ENCODE measurements at places on chromosomes 1 and 21.

- DNase-seq = peak; percentile 70
Observed at GRCh38 chr21:35428489-35428888, 379.4 kb upstream of the RUNX1 start.

GRCh38 chr1:224014330-224014649 lies 99.6 kb upstream of the FBXO28 start:
- DNase-seq = no peak

DNA sequence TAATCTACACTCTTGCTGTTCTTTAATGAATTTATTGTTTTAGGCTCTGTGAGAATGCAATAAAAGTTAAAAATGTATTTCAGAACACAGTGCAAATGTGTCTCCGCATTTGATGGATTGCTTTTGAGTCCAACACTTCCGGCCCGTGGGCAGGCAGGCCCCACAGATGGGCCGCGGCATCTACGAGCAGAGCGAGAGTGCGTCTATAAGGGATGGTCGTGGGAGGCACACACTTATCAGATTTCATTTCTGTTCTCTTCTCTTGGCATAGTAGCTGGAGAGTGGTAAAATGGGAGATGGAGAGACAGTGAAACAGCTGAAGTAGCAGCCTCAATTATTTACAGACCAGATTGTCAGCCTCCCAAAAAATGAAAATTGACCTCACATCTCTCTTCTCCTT lies 134.2 kb downstream of the NAV1 start:
- no peak for DNase-seq

- DNase-seq = no peak
Observed at GRCh38 chr1:43879996-43880395, 53.6 kb upstream of the ARTN start.

DNA sequence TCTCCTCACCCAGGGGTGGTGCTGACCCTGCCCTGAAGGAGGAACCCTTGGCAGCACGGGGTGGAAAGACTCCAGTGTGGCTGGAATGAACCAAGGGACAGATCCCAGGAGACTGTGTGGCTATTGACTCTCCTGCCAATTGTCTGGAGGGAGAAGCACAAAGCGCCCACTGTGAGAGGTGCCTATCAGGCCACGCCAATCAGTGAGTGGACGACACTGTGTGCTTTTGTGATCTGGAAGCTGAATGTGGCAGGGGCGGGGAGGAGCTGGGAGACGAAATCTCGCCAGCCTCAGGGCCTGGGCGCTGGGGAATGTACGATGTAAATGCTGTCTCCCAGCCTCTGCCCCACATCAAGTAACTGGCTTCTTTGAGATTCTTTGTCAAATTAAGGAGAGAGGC lies 167.1 kb downstream of the ZBTB18 start:
- no peak for DNase-seq

DNA sequence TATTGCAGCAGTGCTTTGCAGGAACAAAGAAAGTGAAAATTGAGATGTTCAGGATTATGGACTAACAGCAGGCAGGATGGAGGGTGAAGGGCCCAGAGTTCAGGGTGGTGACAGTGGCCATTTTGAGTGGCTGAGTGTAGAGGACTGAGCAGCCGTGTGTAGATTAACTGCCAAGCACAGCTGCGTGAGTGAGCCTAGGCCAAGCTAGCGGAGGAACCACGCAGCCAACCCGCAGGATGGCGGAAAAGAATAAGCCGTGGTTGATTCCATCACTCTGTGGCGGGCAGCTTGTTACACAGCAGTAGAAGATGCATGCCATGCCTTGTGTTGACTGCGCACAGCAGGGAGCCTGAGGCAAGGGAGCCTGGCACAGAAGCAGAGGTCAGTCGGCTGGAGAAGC lies 102.5 kb upstream of the KIF26B start:
- DNase-seq = no peak

- DNase-seq = no peak
Observed at GRCh38 chr1:119779869-119780356, 11.2 kb upstream of the HMGCS2 start.

DNA sequence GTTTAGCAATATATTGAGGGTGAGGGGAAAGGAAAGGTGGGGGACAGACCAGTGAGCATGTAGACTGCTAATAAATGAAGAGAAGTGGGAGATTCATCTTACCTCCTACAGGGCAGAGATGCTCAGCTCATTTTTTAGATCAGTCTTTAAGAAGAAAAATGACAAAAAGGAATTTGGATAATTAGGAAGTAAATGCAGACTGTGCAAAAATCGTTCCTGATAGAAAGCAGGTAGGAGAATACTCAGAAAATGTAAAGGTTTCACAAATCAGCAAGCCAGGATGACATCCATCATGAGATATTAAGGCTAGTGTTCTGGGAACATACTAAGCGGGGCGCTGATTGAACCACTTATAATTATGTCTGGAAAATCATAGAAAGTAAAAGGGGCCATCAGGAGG lies 106.3 kb downstream of the RNF220 start:
- no peak for DNase-seq

GRCh38 chr1:93661829-93662474 lies 19.7 kb downstream of the BCAR3 start:
- no peak for DNase-seq

DNA sequence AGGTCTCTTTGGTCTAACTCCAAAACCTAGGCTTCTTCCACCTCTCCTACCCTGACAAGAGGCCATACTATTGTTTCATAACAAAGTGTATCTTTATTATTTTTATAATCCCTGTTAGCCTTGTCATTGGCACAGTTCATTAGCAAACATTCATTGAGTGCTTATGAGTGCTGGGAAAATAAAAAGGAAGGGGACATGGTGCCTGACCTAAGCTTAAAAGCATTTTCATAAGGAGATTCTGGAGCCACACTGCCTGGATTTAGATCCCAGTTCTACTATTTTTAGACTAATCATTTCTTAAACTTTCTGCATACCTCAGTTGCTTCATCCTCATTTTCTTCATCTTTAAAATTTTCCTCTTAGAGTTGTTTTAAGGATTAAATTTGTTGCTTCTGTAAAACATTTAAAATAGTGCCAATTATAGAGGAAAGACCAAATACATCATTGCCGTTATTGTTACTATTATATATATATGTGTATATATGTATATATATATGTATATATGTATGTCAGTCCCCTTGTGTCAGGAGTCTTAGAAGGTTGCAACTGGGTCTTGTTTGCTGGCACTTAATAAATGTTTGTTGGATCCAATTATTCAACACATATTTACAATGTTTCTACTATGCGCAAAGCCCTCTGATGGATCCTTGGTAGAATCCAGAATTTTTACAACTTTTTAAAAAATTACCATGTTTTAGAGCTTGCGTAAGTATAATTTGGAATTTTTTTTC lies 250.9 kb upstream of the SGIP1 start:
- no peak for DNase-seq

DNA sequence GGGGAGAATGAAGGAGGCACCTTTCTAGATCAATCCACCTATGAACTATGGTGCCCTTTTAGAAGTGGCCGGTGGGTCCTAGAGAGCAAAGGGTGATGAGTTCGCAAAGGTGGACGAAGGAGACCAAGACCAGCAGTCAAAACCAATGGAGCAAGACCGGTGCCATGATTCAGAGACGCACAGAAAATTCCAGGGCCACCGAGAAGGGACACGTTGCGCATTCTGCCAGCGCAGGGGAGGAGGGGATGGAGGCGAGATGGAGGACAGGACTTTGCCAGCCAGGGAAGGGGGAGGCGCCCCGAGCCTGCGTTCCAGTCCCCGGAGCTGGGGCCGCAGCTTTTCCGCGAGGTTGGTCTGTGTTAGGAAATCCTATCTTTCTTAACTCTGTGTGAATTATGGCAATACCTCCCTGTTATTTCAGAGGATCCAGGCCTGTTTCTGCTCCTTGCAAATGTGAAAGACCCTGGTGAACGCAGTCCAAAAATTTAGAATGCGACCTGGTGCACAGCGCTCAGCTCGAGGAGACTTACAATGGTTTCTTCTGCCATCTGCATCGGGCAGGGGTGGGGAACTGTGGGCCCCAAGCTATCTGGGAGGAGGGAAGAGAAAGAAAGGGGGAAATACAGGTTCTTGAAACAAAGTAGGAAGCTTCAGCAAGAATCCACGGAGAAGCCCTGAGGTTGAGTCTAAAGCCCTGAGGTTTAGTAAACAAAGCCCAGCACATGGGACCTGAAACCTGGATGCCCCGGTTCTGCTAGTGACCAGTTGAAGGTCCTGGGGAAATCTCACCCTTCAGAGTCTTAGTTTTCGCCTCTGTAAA lies 129.4 kb downstream of the MRPS6 start:
- peak; percentile 57 for DNase-seq

- no peak for DNase-seq
Observed at GRCh38 chr1:86861424-86861823, 52.5 kb downstream of the SELENOF start.

DNA sequence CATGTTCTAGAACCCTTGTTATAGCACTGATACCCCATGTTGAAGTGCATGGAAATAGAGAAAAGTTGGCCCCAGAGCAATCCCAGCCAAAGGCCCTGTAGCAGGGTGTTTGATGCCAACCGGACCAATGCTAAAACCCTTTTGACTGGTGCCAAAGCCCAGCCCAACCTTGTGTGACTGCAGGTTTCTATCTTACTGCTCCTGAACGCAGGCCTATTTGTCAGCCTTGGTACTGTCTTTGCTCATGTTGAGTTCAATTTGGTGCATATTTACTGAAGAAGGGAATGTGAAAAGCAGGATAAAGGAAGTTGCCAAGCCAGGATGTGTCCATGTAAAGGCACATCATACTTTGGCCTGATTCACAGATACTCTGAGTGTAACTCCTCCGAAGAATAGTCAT lies 51.7 kb upstream of the NFASC start:
- no peak for DNase-seq

DNA sequence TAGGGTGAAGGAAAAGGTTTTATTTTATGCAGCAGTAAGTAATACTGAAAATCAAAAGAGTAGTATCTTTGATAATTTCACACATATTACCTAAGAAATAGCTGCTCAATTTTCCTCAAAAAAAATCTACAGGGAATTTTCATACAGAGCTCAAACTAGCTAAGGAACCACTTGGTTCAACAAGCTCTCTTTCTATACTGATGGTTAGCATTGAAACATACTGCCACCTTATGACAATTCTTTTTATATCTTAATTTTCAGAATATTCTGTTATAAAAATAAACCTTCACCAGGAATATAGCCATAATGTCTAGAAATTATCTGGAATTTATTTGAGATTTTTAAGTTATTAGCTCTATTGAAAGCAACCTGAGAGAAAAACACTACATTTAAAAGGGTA lies 142.1 kb downstream of the DPYD start:
- DNase-seq = no peak

- no peak for DNase-seq
Observed at GRCh38 chr21:46005481-46005881, 23.9 kb downstream of the COL6A1 start.

GRCh38 chr1:26831546-26832248 lies 5.2 kb downstream of the ZDHHC18 start:
- no peak for DNase-seq

DNA sequence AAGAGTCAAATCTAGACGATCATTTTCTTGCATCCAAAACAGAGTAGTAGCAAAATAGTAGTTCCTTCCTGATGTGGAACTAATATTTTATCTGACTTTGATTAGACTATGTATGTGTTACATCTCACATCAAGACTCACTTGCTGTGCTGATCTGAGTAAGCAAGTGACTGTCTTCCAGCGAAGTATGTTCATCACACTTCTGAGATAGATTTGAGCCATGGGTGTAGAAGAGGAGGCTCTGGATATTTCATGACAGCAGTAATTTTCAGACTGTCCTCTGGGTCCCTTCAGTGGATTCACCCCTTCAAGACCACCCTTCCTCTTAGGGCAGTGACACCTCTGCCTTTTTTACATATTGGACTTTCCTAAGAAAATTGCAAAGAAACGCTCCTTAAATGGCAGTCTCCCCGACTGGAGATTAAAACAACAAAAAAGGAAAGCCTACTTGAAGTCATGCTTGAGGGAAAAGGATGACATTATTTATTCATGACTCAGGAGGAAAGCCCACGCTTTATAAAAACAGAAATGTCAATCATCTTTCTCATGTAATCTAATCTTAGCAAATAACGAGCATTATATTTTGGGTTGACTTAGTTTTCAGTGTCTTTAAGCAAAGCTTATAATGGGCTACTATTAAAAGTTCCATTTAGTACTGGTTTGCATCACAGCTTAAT lies 22.8 kb downstream of the ATP1B1 start:
- no peak for DNase-seq

DNA sequence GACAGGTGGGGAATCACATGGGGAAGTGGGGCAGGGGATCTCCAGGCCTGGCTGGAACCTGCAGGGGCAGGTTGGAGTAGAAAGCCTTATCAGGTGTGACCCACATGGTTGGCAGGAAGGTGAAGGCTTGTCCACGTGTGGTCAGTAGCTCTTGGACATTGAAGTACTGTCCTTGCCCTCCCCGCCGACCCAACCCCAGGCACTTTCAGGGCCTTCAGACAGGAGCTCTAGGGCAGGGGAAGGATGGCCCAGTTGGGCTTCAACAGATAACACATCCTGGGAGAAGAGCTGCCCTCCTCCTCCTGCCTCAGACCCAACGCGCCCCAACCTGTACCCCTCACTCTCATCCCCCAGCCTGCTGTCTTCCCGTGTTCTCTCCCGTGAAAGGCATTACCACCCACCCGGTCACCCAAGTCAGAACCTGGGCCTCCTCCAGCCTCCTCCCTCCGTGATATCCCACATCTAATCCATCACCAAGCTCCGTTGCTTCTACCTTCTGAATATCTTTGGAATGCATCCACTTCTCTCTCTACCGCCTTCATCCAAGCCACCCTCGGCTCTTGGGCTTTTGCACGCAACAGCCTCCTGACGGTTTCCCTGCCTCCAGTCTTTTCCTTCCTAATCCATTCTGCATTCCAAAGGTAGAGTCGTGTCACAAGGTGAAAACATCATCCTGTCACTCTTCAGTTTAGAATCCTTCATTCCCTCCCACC lies 15.9 kb downstream of the PTPRF start:
- no peak for DNase-seq

- DNase-seq = no peak
Observed at GRCh38 chr1:147850737-147851136, 51.9 kb upstream of the GJA8 start.

Measured in activated CD8-positive, alpha-beta memory T cell treated with anti-CD3 and anti-CD28 coated beads for 24 hours (primary cell).